Motor neuron (in vitro differentiated cells): ENCODE measurements at places on chromosomes 6 and 20.

DNA sequence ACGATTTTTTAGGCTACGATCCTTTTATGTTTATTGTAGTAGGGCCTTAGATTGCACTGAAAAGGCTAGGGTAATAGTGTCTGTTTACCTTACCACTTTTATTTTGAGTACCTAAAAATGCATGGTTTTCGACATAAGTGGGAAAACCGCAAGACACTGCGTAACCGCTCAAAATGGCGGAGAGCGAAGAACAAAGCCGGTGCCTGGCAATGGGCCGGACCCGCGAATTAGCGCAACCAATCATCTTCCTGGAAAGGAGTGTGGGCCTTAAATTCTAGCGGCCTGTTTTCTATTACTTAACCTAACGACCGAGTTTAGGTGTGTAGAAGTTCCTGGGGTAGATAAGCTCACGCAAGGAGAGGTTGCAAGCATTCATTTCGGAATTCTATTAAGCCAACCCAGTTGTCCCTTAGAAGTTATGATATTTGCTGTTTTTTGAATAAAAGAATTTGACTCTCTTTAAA is 118.0 kb downstream of the HFE start:
- ATAC-seq, result peak; percentile 22

DNA sequence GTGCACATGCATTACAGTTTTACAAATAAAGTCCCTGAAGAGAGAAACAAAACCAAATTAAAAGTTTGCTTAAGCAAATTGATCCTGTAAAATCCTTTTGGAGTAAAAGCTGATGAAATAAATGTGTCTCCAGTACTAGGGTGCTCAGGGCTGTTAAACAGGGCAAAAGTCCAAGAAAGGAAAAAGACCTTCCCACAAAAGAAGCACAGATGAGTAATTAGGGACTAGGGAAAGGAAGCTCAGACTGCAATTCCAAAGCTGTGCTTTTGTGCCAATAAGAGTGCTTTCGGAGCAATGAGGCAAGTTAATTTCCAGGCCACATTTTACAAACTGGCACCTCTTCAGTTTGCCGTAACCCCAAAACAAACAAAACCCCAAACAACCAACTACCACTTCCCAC is 10.4 kb upstream of the RNF182 start:
- no peak for ATAC-seq

DNA sequence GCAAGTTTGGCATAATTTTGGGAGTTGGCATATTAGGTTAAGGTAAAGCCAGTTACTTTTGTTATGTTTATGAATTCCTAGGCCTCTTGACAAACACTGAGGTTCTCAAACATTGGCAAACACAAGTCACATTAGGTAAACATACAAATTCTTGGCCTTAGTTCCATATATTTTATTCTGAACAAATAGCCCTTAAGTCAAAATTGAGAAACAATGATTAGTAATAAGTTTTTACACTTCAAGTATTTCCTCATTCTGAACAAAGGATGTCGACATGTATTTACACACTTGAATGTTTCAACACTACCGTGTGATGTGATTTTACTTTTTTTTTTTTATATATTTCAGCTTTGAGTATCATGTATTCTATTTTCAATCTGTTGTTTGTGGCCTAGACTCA is 3.8 kb upstream of the ECHDC1 start:
- ATAC-seq, result no peak

GRCh38 chr6:66499851-66500250 is 792.8 kb upstream of the EYS start:
- ATAC-seq, result no peak

GRCh38 chr6:108959972-108960582 is 111.9 kb downstream of the ARMC2 start:
- ATAC-seq, result no peak

GRCh38 chr6:169846286-169847056 is 95.0 kb downstream of the ERMARD start:
- no peak for ATAC-seq

DNA sequence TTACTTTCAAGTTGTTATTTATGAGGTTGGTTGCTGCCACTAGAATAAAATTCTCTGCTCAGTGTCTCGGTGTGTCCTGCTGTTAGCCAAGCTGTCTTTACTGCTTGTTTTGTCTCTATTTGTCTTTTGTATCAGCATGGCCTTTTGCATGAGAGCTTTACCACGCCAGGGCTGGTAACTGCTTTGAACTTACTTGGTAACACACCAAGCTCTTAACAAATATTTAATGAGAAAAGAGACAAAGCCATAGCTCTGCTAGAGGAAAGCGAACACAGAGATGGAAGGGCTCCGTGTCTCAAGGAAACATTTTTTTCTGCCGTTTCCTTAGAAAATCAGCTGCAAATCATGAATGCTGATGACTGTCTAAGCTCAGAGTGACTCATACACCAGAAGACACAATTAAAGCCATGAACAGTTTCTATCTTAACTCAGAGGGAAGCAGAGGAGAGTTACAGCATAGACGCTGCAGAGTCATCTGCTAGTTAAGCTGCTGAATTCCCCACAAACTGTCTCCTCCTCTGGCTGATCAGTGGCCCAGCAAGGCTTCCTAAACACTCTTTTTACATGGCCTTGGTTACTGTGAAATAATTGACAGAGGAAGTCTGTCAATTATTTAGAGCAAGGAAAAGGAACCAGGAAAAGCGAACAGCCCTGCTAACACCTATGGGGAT is 44.8 kb downstream of the AGPAT4 start:
- peak; percentile 99 for ATAC-seq

GRCh38 chr6:109820706-109821350 is 129.7 kb downstream of the FIG4 start:
- ATAC-seq, result no peak

DNA sequence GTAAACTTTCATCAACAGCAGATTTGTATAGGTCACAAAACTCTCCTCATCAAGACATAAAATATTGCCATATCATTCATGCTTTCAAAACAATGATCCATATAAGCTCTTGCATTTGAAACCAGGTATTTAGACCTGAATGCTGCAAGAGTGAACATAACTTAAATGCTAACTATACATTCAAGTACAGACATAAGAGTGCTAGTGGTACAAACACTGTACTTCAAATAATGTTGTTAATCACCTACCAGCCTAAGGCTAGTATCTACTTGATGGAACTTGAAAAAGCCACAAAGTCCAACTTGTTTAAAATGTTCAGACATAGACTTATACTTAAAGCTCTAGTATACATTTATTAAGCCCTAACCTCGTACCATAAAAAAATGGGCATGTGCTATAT is 16.0 kb upstream of the GSTA2 start:
- no peak for ATAC-seq

DNA sequence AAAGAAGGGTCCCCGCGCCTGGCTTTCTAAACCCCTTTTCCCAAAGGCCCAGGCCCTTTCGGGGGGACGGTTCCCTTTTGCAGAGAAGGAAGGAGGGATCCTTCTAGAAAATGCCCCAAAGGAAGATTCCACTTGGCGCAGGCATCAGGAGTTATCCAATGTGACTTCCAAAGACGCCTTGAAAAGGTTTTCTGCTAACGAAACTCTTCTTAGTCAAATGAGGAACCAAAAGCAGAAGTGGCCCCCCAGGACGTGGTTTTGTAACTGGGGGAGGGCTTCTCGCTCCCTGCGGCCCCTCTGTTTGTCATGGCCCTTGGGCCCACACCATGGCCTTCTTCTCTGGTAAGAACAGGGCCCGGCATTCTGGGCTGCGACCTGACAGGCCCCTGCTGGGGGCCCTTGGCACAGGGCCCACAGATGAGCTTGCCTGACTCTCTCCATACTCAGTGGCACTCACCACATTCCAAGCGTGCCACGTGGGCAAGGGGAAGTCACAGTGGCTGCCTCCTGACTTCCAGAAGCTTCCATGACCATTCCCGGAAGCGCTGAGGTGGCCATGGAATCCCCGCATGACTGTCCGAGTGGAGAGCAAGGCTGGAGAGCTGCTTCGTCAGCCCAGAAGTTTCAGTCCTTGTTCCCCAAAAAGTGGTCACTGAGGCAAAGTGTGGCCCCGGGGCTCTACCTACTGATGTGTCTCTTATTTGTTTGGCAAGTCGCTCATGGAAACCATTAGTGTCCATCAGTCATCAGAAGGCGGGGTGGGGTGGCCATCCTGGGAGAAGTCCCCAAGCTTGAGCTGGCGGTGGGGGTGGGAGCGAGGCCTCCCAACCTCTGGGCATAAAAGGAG is 834 bp upstream of the CTSZ start:
- no peak for ATAC-seq

GRCh38 chr6:163320402-163320801 is 94.1 kb upstream of the QKI start:
- ATAC-seq, result no peak

DNA sequence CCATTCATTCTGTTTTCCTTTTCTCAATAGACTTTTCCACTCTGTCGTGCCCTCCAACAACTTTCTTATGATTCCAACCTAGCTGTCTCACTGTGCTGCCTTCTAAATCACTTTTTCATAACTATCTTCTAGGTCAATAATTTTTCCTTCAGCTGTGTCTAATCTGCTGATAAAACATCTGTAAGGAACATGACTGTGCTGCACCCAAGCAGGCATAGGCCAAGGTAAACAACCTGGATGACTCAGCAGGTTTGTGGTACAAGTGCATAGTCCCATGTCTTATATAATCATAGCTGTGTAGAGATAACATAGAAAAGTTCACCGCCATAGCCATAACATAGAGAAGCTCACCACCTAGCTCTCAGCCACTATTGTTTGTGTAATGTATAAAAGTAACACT is 332.3 kb downstream of the PLCB1 start:
- ATAC-seq, result no peak

DNA sequence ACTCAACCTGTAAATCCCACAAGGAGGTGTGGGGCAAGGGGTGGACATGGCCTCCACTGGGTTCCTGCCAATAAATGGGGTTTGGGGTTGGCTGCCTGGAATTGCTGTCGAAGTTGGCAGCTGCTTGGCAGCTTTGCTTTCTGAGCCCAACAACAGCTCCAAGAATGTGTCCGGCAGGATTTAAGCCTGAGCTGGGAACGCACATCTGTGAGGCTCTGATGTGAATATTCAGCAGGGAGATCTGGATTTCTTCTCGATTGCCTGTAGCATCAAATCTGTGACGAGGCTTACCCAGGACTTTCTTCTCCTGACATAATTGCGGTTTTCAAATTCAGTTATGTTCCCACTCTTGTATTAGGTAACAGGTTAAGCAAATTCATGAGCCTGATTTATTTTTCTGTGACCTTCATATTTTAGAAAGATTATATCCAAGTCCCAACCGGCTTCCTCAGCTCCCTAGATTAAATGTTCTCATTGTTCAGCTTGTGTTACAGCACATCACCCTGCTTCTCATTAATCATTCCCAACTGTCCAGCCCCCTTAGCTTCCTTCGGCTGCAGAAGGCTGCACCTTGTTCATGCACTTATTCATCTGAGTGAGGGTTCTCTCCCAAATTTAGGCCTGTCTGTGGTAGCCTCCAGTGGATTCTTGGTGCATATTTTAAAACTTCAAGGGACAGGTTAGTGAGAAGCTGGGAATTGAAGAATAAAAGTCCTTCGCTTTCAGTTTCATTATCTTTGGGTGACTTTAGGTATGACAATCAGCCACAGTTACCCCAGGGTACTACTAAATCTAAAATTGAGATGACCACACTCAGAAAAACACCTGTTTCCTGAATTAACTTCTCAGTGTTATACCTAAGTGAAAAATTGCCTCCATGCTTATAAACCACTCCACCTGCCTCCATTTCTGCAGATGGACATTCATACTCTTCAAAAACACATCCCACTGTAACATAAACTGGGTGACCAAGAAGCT is 310.0 kb downstream of the ESR1 start:
- peak; percentile 87 for ATAC-seq

DNA sequence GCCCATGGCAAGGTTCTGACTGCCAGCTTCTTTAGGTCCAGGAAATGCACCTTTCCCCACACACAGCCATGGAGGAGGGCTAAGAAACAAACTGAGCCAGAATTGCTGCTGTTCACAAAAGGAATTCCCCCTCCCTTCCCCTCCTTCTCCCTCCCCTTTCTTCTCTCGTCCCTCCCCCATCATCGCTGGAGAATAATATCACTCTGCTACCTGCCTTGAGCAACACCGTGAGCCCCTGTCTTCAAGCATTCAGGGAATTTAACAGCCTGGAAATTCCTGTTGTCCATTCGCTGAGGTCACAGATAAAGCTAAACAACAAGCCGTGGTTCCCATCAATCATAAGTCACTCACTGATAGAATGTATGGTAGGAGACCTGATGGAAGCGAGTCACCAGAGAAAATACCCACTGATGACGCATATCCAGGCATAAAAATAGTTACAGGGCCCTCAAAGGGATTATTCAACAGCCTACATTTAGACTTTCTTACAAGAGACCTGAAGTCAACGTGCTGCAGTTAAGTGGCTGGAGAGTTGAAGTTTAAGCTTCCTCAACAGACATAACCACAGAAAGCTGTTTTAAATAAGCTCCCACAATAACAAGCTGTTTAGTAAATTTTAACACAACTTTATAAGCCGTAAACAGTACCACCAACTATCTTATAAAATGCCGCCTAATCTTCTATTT is 59.7 kb downstream of the HIVEP2 start:
- peak; percentile 94 for ATAC-seq

- peak; percentile 90 for ATAC-seq
Observed at GRCh38 chr20:53763707-53764414, 170.2 kb upstream of the ZNF217 start.

DNA sequence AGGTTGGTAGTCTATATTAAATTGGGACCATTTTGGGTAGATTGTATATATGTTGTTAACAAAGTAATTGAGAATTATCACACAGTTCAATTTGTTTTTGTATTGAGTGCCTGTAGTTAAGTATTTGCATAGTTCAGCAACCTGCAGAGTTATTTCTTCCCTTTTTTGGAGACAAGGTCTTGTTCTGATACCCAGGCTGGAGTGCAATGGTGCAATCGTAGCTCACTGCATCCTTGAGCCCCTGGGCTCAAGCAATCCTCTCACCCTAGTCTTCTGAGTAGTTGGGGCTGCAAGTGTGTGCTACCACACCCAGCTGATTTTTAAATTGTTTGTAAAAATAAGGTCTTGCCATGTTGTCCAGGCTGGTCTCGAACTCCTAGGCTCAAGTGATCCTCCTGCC is 250.5 kb downstream of the UTRN start:
- no peak for ATAC-seq

DNA sequence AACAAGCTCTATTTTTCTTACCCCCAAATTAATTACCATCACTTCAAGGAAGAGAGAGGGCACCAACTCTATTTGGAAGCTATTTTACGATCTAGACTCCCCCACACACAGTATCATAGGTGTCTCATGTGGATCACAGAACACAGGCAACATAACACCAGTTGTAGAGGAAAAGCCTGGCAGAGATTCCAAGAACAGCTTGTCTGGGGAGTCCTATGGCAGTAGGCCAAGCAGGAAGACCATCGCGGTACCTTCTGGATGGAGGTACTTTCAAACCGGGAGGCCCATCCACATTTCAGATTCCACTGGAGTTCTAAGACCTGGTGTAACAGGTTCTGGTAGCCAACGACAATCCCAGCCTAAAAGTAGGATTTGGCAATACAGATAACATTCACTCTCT is 37.6 kb upstream of the SPDEF start:
- ATAC-seq, result no peak
